Activated CD4-positive, CD25-positive, alpha-beta regulatory T cell (primary cell): ENCODE measurements at places on chromosomes 6 and 20.

GRCh38 chr6:137248702-137249101 lies 29.5 kb upstream of the IFNGR1 start:
- DNase-seq, result no peak

GRCh38 chr6:50143011-50143719 lies 93.4 kb upstream of the DEFB112 start:
- DNase-seq, result no peak

DNA sequence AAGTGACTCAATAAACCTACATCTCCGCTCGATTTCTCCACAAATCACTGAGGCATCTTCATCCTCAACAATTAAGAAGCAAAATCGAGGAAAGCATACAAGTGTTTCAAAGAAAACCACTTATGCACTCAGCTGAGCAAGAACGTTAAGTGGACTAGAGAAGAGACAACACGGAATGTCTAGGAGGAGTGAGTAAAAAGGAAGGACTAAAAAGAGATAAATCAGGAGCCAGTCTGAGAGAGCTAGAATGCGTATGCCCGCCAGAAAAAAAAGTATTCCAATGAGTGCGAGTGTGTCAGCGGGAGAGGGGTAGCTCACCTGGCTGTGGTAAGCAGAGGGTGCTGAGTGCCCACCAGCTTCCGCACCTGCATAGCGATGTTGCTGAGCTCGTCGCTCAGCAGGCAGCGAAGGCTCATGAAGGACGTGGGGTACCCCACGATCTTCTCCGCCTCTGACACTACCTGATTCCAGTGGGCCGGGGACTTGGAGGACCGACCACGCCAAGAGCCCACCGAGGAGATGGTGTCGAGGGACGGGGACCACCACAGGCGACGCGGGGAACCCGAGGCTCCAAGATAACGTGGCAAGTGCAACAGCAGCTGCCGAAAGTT lies 587 bp downstream of the PDSS2 start:
- no peak for DNase-seq

- DNase-seq, result no peak
Measured at GRCh38 chr20:33947709-33948295, 45.9 kb upstream of the RALY start.

DNA sequence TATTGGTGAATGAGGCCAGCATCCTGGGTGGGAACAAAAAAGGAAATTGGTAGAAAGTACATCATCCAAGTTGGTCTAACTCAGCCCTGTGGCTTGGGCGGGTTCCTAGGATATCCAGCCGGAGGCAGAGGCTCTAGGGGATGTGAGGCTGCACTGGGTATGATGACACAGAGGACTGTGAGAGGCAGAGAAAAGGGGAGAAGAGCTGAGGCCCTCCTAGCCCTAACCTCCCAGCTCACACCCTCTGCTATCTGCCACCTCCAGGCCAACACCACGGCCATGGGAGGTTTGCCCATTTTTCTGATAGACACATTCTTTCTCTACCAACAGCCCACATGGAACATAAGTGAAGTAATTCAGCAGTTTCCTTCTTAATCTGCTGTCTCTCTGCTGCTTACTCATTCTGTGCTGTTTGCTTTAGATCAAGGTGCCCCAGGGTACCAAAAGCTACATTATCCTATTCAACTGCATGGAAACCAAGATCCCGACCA lies 284.4 kb downstream of the ESR1 start:
- DNase-seq, result no peak

DNA sequence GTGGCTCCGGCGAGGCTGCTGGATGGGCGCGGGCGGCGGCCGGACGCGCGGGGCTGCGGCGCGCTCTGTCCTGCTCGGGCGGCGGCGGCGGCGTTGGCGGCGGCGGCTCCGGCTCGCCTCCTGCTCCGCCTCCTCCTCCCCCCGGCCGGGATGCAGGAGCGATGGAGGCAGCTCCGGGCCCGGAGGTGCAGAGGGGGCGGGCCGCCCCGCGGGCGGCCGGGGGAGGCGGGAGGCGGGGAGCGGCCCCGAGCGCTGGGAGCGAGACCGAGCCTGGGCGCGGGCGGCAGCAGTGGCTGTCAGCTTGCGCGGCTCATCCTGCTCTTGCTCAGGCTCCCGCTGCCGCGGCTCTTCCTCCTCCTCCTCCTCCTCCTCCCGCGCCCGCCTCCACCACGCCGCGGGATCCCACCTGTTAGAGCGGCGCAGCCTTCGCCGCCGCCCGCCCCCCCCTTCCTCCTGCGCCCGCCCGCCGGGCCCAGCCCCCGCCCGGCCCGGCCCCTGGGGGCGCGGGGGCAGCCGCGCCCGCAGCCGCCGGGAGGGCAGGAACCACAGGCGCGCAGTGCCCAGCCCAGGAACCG lies at the start of gene NOL4L:
Gene NOL4L (minus strand): TSS at position 323 of the 575 bp plus-strand sequence. CDS start 443 bp downstream, outside the sequence.
- no peak for DNase-seq
